ENCODE measurements at places on chromosomes 2 and 18. TPM values are rescaled to one million over a fixed set of nuclear protein-coding genes. Genes with fewer than 3 reads are reported as not detected.

- no peak overlapping the region for H3K27ac ChIP-seq
- no peaks in the 10 kb centered on the region for H3K27me3 ChIP-seq
- no peak overlapping the region for H3K4me3 ChIP-seq
These were observed 117.0 kb downstream of the AP1S3 start for GRCh38 chr2:223720367-223720766.

Gene RAX
- not detected for total RNA-seq

GRCh38 chr2:18243816-18244215, 316.6 kb downstream of the RDH14 start:
- no peak for DNase-seq
- no peaks in the 10 kb centered on the region for H3K4me1 ChIP-seq
- H3K36me3 ChIP-seq = no peaks in the 10 kb centered on the region
- no peak overlapping the region for H3K4me3 ChIP-seq
- no peak overlapping the region for H3K27ac ChIP-seq
- H3K27me3 ChIP-seq = no peaks in the 10 kb centered on the region

Gene PIEZO2
- not detected for total RNA-seq

DNA sequence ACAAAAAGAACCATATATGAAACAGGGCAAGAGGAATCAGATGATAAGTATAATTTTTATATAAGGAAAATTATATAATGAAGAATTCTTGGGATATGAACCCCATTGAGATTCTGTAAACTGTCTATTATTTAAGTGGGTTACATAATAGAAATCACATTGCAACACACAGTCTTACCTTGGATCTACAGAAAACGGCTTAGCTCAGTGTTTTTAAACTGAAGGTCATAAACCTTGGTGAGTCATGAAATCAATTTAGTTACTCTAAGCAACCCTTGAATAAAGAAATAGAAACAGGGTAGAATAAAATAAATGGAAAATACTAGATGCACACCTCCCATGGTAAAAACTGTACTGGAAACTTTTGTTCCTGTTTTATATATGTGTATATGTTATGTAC, 50.7 kb downstream of the METTL8 start:
- H3K27me3 ChIP-seq = no peaks in the 10 kb centered on the region
- H3K4me1 ChIP-seq = no peaks in the 10 kb centered on the region
- no peak overlapping the region for H3K4me3 ChIP-seq
- no peak for DNase-seq

DNA sequence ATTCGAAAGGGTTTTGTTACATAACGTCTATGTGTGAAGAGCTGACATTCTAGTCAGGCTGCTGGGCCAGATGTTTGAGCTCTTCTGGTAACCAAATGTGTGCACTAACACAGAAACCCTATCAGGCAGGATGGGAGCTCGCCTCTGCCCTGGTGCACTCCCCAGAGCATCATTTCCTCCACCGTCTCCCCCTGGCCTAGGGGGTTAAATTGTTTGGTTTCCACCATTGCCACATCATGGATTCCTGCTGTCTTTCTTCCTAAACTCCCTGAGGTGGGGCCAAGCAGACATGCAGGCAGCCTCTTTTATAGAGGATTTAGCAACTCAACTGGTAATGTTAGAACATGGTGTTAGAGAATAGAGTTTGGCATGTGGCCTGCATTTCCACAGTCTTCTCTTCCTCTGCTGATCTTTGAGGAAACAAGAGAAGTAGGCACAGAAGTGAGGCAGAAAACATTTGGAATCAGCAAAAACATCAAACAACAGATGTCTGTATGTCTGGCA, 87.3 kb downstream of the ANTXR1 start:
- no peak for DNase-seq
- no peaks in the 10 kb centered on the region for H3K27me3 ChIP-seq
- no peaks in the 10 kb centered on the region for H3K36me3 ChIP-seq
- H3K4me3 ChIP-seq = no peak overlapping the region
- no peak overlapping the region for H3K27ac ChIP-seq

GRCh38 chr2:241002275-241003046, 4.0 kb downstream of the SNED1 start:
- H3K36me3 ChIP-seq = no peaks in the 10 kb centered on the region
- H3K4me3 ChIP-seq = no peak overlapping the region
- no peak for DNase-seq
- peaks cover 7% of the 10 kb centered on the region for H3K4me1 ChIP-seq
- peaks cover 6% of the 10 kb centered on the region for H3K27me3 ChIP-seq
- no peak overlapping the region for H3K27ac ChIP-seq

Gene CXCR1
- total RNA-seq = 19.2 TPM

- H3K36me3 ChIP-seq = no peaks in the 10 kb centered on the region
- H3K27me3 ChIP-seq = no peaks in the 10 kb centered on the region
- H3K4me3 ChIP-seq = no peak overlapping the region
- no peaks in the 10 kb centered on the region for H3K4me1 ChIP-seq
These were observed 139.6 kb upstream of the DCC start for GRCh38 chr18:52200406-52200805.
